ENCODE measurements at places on chromosomes 3 and 15.

DNA sequence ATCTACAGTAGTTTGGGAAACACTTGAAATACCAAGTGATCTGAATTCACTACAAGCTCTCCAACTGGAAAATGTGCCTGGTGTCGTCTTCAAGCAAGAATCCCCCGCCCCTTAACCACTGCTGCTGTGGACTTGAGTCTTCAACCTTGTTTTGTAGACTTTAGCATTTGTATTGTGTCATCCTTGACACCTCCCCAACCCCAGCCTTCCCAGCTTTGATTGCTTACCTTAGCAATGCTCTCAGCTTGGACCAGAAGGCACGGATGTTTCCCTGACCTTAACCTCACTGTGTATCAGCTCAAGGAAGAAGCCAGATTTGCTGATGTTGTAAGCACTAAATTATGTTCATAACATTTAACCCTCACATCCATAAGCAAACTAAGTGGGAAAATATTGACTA lies 146.4 kb downstream of the IGF1R start:
- peak; percentile 26 for DNase-seq

DNA sequence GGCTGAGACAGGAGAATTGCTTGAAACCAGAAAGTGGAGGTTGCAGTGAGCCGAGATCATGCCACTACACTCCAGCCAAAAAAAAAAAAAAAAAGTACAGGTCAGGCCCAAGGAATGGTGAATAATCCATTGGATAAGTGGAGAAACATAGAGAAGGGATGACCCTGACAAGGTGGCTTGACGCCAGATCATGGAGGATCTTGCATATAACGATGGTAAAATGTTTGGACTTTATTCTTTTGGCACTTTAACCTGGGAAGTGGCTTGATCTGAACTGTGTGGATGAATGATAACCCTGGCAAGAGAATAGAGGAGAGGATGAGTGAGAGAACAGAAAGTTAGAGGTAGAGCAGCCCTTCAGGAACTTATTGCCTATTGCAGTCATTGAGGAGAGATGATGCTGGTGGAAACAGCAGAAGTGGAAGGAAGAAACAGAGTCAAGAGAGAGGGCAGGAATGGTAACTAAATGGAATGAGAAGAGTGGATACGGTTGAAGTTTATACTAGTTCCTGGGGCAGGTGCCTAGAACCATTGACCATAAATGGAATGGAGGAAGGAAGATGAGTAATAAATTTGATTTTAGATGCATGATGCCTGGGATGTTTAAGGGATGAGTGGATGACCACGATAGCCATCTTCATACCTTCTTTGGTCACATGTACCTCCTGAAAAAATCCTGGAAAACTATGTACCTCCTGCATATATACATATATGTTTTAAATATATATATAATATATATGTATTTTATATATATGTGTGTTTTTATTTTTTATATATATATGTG lies 57.8 kb downstream of the BLM start:
- DNase-seq = no peak

DNA sequence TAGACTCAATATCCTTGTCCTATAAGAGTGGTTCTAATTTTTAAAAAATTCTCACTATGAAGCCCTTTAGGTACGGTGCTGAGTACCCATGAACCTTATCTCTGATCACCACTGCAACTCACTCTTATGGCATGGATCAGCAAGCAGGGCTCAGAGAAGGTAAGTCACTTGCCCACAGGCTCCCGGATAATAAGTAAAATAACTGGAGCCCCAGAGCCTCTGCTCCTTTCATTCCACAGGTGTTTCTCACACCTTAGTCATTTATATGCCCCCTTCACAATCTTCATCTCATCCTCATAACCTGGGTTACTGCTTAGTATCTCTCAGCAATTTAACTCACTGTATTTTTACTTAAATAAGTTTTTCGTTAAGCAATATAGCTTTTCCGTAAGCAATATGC lies 28.4 kb upstream of the AKAP13 start:
- DNase-seq = no peak

GRCh38 chr3:170605490-170605889 lies 19.6 kb upstream of the SLC7A14 start:
- no peak for DNase-seq

GRCh38 chr3:163561151-163561550 lies 1517.1 kb downstream of the SI start:
- DNase-seq = no peak

GRCh38 chr3:38115645-38116427 lies 21.1 kb downstream of the ACAA1 start:
- no peak for DNase-seq

DNA sequence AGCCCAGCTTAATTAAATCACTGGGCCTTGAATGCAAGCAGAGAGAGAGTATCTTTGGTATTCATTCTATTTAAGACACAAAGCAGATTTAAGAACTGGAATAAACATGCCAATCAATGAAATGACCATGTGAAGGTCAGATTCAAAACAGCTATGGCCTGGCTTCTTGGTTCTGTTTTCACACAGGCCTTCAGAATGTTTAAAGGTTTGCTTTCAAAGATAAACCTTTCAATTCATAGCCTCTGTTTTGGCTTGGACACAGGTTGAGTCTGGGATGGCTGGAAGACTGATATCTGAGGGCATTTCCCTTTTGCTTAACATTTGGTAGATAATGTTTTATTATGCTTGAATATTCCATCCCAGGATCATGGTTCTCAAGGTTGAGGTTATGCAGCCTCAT lies 244.4 kb upstream of the KBTBD8 start:
- DNase-seq = no peak

GRCh38 chr3:125322917-125323316 lies 52.2 kb downstream of the ZNF148 start:
- DNase-seq = no peak

- DNase-seq = no peak
These were observed 14.3 kb downstream of the ANKRD28 start for GRCh38 chr3:15783361-15783969.

DNA sequence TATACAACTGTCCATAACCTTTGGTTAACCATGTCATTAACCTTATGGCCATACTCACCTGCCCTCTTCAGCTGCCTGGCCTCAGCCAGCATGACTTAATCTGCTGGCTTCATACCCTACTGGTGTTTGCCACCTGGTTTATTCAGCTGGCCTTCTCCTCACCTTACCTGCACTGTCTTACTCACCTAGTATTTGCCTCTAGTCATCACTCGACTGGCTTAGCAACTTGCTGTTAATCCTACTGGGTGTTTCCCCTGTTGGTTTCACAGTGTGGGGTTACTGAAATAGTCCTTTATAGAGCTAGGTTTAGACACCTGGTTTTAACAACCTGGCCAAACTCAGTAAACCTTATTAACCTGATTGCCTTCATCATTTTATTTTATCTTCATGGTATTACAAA lies 96.4 kb downstream of the IL12A start:
- no peak for DNase-seq

GRCh38 chr15:45704329-45705249 lies 69.8 kb downstream of the SQOR start:
- no peak for DNase-seq

DNA sequence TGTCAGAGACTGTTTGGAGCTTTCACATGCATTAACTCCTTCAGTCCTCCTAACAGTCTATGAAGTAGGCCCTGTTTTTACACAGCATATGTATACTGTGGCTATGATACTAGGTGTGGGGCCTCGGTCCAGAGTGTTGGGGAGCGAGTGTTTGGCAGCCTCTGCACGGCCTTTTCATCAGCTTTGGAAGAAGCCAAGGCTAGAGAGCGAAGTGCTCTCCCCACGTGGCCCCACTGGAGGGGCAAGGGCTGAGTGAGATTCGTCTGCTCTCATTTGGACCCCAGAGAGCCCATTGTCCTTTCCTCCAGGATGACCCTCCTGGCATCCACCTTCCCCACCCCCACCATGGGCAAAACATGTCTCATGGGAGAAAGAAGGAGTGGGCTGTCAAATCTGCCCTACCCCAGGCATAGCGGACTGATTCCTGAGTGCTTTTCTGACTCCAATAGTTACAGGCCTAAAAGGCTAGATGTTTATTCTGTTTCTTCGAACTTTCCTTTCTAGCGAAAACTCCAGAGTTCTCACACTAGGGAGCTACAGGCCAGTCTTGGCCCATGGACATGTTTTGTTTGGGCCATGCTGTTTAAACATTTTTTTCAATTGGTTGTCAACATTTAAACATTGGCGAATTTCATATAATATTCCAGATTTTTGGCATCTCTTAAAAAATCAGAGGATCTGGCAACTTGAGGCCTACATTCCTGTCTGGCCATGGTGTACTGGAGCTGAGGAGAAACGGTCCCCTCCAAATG lies 76.0 kb downstream of the EEFSEC start:
- DNase-seq = no peak

DNA sequence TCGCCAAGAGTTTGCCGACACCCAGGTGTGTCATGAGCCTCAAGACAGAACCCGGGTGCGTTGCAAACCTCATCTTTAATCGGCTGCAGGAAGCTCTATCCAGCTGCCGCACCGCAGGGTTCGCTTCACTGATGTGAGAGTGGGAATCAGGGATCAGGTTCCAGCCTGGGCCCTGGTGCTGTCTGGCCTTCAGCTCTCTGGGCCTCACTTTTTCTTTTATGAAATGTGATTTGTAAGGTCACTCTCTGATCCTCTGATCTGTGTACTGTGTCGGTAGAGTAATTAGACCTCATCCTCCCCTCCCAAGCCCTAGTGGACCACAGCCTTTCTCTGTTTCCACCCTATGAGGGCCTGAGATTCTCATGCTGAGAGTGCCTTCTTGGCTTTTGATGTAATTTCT lies 202.8 kb upstream of the UBE2E1 start:
- DNase-seq = no peak

- no peak for DNase-seq
These were observed 347 bp downstream of the HACL1 start for GRCh38 chr3:15601046-15601398.

DNA sequence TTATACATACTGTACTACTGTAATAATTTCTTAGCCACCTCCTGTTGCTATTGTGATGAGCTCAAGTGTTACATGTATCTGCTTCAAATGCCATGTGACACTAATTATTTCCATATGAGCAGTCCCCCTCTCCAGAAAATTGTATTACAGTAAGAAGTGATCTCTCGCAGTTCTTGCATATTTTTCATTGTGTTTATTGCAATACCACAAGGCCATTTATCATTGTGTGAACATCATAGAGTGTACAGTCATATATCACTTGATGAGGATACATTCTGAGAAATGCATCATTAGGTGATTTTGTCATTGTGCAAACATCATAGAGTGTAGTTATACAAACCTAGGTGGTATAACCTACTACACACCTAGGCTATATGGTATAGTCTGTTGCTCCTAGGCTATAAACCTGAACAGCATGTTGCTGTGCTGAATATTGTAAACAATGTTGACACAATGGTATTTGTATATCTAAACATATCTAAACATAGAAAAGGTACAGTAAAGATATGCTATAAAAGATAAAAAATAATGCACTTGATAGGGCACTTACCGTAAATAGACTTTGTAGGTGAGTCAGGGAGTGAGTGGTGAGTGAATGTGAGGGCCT lies 189.6 kb upstream of the MLF1 start:
- DNase-seq = no peak

DNA sequence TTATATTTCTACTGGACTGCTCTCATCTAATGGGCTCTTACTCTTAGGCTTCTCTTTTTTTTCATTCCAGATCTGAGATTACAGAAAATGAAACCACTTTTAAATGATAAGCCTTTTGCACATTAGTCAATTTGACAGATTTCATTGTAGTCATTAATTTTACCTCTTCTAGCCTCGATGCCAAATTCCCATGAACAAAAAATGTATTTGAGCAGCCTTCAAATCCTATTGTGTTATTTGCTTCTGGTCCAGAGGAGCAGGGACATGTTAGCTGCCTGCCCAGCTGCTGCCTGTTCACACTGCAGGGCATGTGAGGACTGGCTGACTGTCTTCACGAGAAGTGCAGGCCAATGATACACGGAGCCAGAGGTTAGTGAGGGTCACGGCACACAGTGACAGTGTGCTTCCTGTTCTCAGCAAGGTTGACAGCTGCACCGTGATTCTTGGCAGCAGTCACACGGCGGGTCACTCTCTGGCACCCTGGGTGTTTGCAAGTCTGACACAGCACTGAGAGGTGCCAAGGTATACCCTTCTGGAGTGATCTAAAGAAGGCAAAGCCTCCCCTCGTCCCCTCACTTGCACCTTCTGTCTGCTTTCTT lies 40.8 kb downstream of the KAT2B start:
- no peak for DNase-seq

GRCh38 chr3:64123931-64124330 lies 100.6 kb upstream of the PSMD6 start:
- no peak for DNase-seq

- DNase-seq = no peak
These were observed 18.4 kb upstream of the PLSCR4 start for GRCh38 chr3:146269271-146269670.

DNA sequence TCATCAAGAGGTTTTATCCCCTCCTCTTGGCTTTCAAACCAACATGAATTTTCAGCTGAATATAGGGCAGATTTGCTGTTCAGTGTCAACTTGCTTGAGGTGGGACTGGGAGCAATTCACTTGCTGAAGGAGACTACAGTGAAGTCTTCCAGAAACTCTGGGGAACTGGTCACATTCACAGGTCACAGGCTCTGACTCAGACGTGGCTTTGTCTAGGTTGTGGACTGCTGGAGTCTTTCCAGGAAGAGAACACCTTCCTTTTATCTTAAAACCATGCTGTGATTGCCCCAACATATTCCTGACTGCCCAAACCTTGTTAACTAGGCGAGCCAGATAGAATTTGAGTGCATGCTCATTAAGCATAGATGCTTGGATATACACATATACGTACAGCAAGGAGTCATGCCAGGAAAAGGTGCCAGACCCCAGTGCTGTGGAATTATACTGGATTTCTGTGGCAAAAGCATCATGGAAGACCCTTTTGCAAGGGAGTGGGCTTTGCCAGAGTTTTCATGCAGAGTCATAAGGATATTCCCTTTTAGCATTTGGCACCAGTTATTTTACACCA lies 399.1 kb upstream of the TBL1XR1 start:
- DNase-seq = no peak

- no peak for DNase-seq
These were observed 52.4 kb upstream of the CHST2 start for GRCh38 chr3:143067201-143067600.

- no peak for DNase-seq
These were observed 92.0 kb downstream of the RAD18 start for GRCh38 chr3:8871306-8871705.

- no peak for DNase-seq
These were observed 11.9 kb downstream of the RTP3 start for GRCh38 chr3:46509661-46510187.

- no peak for DNase-seq
These were observed 42.3 kb downstream of the TM4SF18 start for GRCh38 chr3:149291178-149291577.

DNA sequence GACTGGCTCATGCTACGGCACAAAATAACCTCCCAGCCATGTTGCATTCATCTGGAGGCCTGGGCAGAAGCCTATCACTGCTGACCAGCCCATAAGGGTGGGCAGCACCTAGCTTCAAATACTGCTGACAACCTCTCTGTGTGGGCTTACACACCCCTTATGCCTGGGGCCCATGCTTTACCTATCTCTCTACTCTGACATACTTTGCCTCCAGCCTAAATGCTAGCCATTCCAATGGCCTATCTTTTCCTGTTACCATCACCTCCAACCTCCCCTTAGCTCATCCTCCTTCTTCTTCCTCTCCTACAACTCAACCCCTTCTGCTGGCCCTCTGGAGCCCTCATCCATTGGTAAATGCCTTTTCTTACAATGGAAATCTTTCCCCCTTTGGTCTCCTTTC lies 41.0 kb upstream of the PPP2R3A start:
- DNase-seq = no peak
